ENCODE measurements at places on chromosomes 12 and 14. TPM values are rescaled to one million over a fixed set of nuclear protein-coding genes. Genes with fewer than 3 reads are reported as not detected.

DNA sequence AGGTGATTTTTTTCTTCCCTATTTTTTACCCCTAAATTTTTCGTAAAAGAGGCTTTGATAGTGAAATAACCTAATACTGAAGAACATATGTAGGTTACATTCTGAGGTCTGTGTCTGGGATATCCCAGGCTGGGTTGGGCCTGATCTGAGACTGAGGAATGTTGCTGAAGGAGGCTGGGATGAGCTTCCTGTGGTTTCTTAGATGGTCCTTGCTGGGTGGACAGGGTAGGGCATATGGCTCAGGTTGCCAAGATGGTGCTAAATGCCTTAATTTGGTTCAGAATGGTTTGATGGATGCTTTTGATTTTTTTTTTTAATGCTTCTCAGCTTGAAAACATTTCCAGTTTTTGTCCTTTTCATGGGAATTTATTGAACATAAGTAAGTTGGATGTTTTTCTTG is 124.6 kb upstream of the PMCH start:
- H3K4me3 ChIP-seq, result no peak overlapping the region
- no peak for DNase-seq
- H3K4me1 ChIP-seq, result no peaks in the 10 kb centered on the region
- H3K36me3 ChIP-seq, result no peaks in the 10 kb centered on the region
- peaks cover 2% of the 10 kb centered on the region for H3K27me3 ChIP-seq
- H3K27ac ChIP-seq, result no peak overlapping the region

DNA sequence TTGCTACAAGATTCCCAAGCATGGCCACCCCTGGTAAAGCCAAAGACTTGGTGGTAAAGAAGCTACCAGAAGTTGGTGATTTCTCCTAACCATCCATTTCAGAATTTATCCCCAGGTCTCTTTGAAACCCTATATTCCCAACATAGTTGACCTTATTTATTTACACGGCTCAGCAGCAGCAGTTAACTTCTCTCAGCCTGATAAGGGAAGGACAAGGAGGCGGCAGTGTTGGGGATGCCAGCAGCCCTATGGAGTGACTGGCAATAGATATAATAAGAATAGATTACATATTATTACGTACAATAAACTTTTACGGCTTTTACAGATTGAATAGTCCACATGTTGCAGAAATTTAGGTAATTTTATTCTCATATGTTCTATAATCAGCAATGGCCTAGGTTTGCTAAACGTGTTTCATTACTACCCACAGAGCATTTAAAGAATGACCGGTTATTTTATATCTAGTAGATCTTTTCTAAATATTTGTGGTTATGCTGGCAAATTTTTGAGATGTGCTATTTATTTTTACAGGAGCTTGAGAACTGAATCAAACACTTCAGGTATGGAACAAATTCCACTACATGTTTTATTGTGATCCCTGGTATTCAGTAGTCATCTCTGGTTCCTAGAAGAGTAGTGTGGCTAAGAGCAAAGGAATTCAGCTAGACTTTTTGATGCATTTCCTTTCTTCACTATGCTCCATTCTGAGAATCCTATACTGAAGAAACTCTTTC is 19.8 kb upstream of the PALS1 start:
- no peak overlapping the region for H3K4me3 ChIP-seq
- peaks cover 15% of the 10 kb centered on the region for H3K4me1 ChIP-seq
- DNase-seq, result no peak

The CCDC92 gene
- 55.1 TPM for total RNA-seq

The TUNAR gene
- 0.27 TPM for total RNA-seq

The FAM181A gene
- not detected for total RNA-seq

DNA sequence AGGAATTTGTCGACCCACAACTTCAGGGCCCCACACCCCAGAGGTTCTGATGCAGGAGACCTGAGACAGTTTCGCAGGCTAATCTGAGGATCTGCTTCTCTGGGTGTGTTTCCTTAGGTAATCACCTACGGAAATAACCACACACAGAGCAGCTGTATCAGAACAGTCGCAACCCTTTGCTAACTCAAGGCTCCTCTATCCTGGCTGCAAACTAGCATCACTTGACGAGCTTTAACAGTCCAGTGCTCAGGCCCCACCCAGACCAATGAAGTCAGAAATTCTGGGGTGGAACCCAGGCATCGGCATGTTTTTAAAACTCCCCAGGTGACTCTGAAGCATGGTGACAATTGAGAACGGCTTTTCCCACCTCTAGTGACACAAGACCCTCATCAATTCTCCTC is 20.7 kb downstream of the SLC7A7 start:
- H3K27ac ChIP-seq, result no peak overlapping the region
- DNase-seq, result no peak
- no peak overlapping the region for H3K4me3 ChIP-seq
- H3K27me3 ChIP-seq, result peaks cover 31% of the 10 kb centered on the region

- no peaks in the 10 kb centered on the region for H3K36me3 ChIP-seq
- no peak for DNase-seq
- no peak overlapping the region for H3K27ac ChIP-seq
- H3K4me3 ChIP-seq, result no peak overlapping the region
- peaks cover 45% of the 10 kb centered on the region for H3K4me1 ChIP-seq
- H3K27me3 ChIP-seq, result no peaks in the 10 kb centered on the region
Observed at GRCh38 chr14:68507544-68508081, 285.3 kb downstream of the ZFP36L1 start.

The TMEM120B gene
- 10.2 TPM for total RNA-seq

GRCh38 chr12:64682572-64683277 is 72.4 kb downstream of the RASSF3 start:
- peaks cover 45% of the 10 kb centered on the region for H3K4me1 ChIP-seq
- peak overlapping the region; percentile 52 for H3K27ac ChIP-seq
- no peaks in the 10 kb centered on the region for H3K27me3 ChIP-seq
- H3K36me3 ChIP-seq, result peaks cover 22% of the 10 kb centered on the region
- no peak for DNase-seq

The KCNJ8 gene
- 0.24 TPM for total RNA-seq

The OR11H7 gene
- not detected for total RNA-seq

- no peak for DNase-seq
- no peak overlapping the region for H3K4me3 ChIP-seq
- H3K36me3 ChIP-seq, result peaks cover 44% of the 10 kb centered on the region
- H3K27ac ChIP-seq, result no peak overlapping the region
- H3K4me1 ChIP-seq, result no peaks in the 10 kb centered on the region
Observed at GRCh38 chr14:92578511-92578910, 64.9 kb downstream of the RIN3 start.

The CLEC1A gene
- not detected for total RNA-seq

- no peaks in the 10 kb centered on the region for H3K4me1 ChIP-seq
- no peak overlapping the region for H3K27ac ChIP-seq
- no peak overlapping the region for H3K4me3 ChIP-seq
- no peak for DNase-seq
- no peaks in the 10 kb centered on the region for H3K36me3 ChIP-seq
Observed at GRCh38 chr14:87805315-87805723, 187.7 kb downstream of the GALC start.

The ARMH4 gene
- 16.7 TPM for total RNA-seq

- H3K4me1 ChIP-seq, result no peaks in the 10 kb centered on the region
- H3K27me3 ChIP-seq, result no peaks in the 10 kb centered on the region
- DNase-seq, result no peak
- no peak overlapping the region for H3K27ac ChIP-seq
Observed at GRCh38 chr12:49762468-49762847, 21.1 kb downstream of the TMBIM6 start.

The SDR9C7 gene
- total RNA-seq, result not detected

DNA sequence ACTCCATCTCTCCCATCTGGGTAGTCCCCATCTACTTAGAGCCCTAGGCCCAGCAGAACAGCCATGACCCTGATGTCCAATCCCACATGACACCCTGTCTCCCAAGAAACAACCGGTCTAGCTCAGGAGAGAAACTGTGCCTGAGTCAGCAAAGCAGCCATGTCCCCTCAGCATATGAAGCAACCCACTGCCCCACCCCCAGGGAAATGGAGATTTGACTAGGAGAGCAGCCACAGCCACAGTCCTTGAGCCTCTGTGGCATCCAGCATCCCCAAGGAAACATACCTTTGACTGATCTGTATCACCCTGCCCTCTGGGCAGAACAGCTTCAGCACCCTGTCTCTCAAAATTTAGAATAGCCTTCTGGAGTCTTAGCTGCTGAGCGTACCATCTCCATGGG is 641.9 kb upstream of the FBXO33 start:
- H3K36me3 ChIP-seq, result no peaks in the 10 kb centered on the region
- no peak overlapping the region for H3K27ac ChIP-seq
- no peaks in the 10 kb centered on the region for H3K4me1 ChIP-seq
- H3K27me3 ChIP-seq, result no peaks in the 10 kb centered on the region
- no peak for DNase-seq
- no peak overlapping the region for H3K4me3 ChIP-seq

DNA sequence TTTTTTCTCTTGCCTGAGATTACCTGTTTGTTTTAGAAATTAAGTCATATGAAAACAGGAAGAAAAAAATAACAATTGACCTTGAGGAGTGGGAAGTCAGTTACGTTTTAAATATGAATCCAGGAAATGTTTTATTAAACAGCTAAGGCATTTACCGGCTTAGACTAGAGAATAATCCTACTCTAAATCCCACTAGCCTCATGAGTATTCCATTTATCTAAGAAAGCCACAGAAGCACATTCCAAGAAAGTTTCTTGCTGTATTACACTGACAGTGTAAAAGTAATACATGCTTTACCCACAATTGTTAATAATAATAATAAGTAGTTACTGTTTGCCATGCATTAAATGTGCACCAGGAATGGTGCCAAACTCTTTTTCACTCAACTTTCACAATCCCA is 90.9 kb downstream of the BMP4 start:
- DNase-seq, result no peak
- H3K27ac ChIP-seq, result no peak overlapping the region
- no peaks in the 10 kb centered on the region for H3K4me1 ChIP-seq
- H3K4me3 ChIP-seq, result no peak overlapping the region
- H3K27me3 ChIP-seq, result peaks cover 4% of the 10 kb centered on the region

The LUM gene
- 481 TPM for total RNA-seq

The NPFF gene
- not detected for total RNA-seq

DNA sequence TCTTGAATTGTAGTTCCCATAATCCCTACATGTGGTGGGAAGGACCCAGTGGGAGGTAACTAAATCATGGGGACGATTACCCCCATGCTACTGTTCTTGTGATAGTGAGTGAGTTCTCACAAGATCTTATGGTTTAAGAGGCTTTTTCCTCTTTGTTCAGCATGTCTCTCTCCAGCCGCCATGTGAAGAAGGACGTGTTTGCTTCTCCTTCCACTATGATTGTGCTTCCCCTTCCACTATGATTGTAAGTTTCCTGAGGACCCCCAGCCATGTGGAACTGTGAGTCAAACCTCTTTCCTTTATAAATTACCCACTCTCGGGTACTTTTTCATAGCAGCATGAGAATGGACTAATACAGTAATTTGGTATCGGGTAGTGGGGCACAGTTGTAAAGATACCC is 97.3 kb downstream of the PPP1R12A start:
- no peaks in the 10 kb centered on the region for H3K27me3 ChIP-seq
- H3K36me3 ChIP-seq, result peaks cover 31% of the 10 kb centered on the region
- H3K4me1 ChIP-seq, result peaks cover 40% of the 10 kb centered on the region
- no peak overlapping the region for H3K27ac ChIP-seq
- no peak for DNase-seq

GRCh38 chr14:31920989-31921650 is 156.0 kb upstream of the ARHGAP5 start:
- no peaks in the 10 kb centered on the region for H3K36me3 ChIP-seq
- DNase-seq, result no peak
- H3K4me1 ChIP-seq, result no peaks in the 10 kb centered on the region

The GDF3 gene
- total RNA-seq, result not detected

- no peaks in the 10 kb centered on the region for H3K36me3 ChIP-seq
- H3K27me3 ChIP-seq, result peaks cover 75% of the 10 kb centered on the region
- peaks cover 14% of the 10 kb centered on the region for H3K4me1 ChIP-seq
- no peak for DNase-seq
- no peak overlapping the region for H3K27ac ChIP-seq
Observed at GRCh38 chr12:94149781-94150239, 1.4 kb downstream of the PLXNC1 start.

The SEL1L gene
- 146 TPM for total RNA-seq

GRCh38 chr12:24760606-24761378 is 188.1 kb downstream of the BCAT1 start:
- no peak overlapping the region for H3K4me3 ChIP-seq
- H3K27ac ChIP-seq, result no peak overlapping the region
- H3K4me1 ChIP-seq, result peaks cover 14% of the 10 kb centered on the region

DNA sequence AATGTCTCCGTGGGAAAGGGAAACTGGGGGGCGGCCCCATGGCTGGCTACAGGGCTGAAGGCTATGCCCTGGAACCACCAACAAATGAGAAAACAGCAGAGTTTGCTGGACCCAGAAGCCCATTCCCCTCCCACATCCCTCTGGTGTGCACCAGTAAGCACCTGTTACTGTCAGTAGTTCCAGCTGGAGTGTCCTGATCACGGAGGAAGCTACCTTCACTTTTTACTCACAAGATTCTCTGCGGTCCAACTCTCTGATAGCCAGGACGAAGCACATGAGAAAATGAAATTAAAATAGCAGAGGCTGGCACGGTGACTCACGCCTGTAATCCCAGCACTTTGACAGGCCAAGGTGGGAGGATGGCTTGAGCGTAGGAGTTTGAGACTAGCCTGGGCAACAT is 22.7 kb upstream of the MEG3 start:
- H3K36me3 ChIP-seq, result no peaks in the 10 kb centered on the region
- no peak overlapping the region for H3K27ac ChIP-seq
- no peaks in the 10 kb centered on the region for H3K4me1 ChIP-seq
- peaks cover 34% of the 10 kb centered on the region for H3K27me3 ChIP-seq
- no peak for DNase-seq

- H3K27ac ChIP-seq, result no peak overlapping the region
- no peaks in the 10 kb centered on the region for H3K36me3 ChIP-seq
- H3K4me1 ChIP-seq, result peaks cover 35% of the 10 kb centered on the region
- H3K4me3 ChIP-seq, result no peak overlapping the region
- DNase-seq, result no peak
- H3K27me3 ChIP-seq, result no peaks in the 10 kb centered on the region
Observed at GRCh38 chr14:89848165-89848564, 106.4 kb downstream of the EFCAB11 start.

GRCh38 chr12:6407236-6407954 is 23.4 kb downstream of the LTBR start:
- H3K36me3 ChIP-seq, result peaks cover 6% of the 10 kb centered on the region
- H3K27ac ChIP-seq, result no peak overlapping the region
- H3K4me1 ChIP-seq, result no peaks in the 10 kb centered on the region
- H3K27me3 ChIP-seq, result no peaks in the 10 kb centered on the region

GRCh38 chr14:101859538-101859902 is 98.0 kb downstream of the PPP2R5C start:
- no peak overlapping the region for H3K4me3 ChIP-seq
- peak; percentile 68 for DNase-seq
- H3K36me3 ChIP-seq, result peaks cover 14% of the 10 kb centered on the region

The CYP46A1 gene
- total RNA-seq, result 1.3 TPM

The FGF23 gene
- not detected for total RNA-seq

The TMTC1 gene
- 35.3 TPM for total RNA-seq
